ENCODE measurements at places on chromosomes 1 and 21.

DNA sequence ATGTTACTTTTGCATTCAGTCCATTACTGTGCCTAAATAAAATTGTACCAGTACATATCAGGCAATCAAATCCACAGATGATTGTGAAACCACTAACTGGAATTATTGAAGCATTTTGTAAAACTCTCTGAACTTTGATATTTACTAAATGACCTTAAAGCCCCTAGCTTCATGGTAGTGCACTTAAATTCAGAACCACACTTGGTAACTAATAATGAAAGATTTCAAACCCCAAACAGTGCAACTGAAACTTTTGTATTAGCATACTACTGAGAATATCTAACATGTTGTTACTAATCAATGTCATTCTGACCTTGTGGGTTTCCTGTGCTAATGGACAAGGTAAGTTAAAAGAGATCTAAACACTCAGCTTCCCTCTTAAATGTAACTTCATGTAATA, at the start of gene CFHR3:
Gene CFHR3 (plus strand): TSS at position 238 of the 400 bp plus-strand sequence. CDS start 47 bp downstream, at position 285.
- DNase-seq = no peak

GRCh38 chr1:94572780-94573179, 31.2 kb upstream of the F3 start:
- DNase-seq = no peak

- DNase-seq = peak; percentile 58
These were observed 734.2 kb upstream of the ADAMTS5 start for GRCh38 chr21:27700974-27701614.

GRCh38 chr1:219503604-219504003, 109.3 kb downstream of the ZC3H11B start:
- DNase-seq = no peak

- DNase-seq = peak; percentile 53
These were observed 15.9 kb downstream of the TMEM63A start for GRCh38 chr1:225866061-225866837.

DNA sequence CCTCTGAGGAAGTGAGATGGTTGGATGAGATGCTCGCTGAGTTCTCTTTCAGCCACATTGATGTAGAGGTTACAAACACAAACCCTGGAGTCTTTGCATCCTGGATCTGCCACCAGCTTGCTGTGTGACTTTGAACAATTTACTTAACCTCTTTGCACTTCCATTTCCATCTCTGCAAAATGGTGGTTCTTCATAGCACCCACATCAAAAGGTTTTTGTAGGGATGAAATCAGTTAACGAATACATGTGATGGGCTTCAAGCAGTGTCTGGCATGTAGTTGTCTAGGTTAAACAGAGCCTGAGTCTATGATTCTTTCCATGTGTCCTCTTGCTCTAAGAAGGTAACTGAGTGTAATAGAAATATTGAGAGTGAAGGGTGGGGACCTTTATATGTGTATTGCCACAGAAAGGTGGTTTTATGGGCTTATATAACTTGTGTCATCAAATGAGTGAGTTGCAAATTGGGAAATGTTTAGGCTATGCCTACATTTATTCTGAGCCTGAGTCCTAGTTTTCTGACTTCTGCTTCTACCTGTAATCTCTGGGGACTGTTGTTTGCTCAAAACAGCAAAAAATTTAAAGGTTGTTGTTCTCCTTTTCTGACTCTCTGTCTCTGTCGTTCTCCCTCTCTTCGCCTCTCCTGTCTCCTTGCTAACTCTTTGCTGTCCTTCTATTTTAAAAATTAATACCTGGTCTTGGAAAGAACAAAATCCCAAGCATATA, 27.3 kb upstream of the LRRN2 start:
- no peak for DNase-seq

DNA sequence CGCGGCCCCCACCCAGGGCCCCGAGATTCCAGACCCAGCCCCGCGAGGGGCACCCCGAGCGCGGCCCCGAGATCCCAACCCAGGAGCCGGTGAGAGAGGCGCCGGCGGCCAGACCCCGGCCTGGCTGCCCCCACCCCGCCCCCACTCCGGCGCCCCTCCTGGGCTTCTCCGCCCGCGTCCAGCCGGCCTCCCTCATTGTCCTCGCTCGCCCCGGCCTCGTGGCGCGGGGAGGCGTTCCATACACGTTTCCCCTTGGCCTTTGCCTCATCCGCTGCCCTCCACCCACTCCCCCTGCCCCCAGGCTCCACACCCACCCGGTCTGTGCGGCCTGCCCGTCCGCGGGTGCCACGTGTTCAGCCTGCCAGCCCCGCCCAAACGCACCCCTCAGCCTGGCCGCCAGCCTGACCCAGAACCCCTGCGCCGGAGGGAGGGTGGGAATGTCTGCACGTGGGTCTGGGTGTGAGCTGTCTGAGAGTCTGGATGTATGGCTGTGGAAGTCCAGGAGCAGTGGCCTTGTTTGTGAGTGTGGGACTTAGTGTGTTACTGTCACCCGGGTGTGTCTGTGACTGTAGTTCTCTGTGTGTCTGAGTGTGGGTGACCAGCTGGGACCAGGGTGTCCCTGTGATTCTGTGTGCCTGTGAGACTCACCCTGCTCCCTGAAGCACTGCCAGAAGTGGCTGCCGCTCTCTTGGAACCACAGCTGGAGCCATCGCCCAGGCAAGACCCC, 681 bp downstream of the B4GALT2 start:
- DNase-seq = no peak

GRCh38 chr1:230350208-230350921, 75.8 kb downstream of the PGBD5 start:
- no peak for DNase-seq

GRCh38 chr1:202967684-202968281, 726 bp upstream of the CYB5R1 start:
- DNase-seq = no peak

DNA sequence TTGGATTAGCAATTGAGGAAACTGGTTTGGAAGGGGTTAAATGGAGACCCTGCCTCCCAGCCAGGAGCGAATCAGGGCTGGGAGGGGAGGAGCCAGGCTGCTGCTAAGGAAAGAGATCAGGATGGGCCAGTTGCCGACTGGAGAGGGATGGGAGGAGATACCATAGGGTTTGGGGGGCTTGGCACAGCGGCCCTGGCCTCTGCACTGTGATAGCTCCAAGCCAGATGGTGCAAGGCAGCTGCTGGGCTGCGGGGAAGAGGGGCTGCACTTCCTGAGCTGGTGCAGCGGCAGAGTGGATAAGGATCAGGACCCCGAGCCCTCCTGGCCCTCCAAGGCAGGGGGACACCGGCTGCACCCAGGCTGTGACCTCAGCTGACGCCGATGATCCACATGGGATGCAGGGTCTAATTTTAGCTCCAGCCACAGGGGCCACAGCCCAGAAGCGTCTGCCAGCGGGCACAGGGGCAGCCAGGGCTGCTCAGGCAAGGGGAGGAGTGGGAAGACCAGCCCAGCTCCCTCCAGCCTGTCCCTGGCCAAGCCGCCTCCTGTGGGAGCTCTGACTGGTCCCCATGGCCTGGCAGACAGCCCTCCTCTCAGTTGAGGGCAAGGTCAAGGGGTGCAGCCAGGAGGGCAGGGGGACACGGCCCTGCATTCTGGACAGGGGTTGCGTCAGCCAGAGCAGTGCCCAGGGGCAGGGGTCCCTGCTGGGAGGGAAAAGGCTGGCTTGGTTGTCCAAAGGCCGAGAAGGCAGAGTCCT, at the start of gene EXTL1:
Gene EXTL1 (plus strand): TSS at position 129 of the 757 bp plus-strand sequence. CDS start 872 bp downstream, outside the sequence.
- DNase-seq = no peak

- DNase-seq = no peak
These were observed 13.0 kb upstream of the AHCYL1 start for GRCh38 chr1:109971559-109971958.

- DNase-seq = no peak
These were observed 58.5 kb upstream of the CNTN2 start for GRCh38 chr1:204984499-204984898.

DNA sequence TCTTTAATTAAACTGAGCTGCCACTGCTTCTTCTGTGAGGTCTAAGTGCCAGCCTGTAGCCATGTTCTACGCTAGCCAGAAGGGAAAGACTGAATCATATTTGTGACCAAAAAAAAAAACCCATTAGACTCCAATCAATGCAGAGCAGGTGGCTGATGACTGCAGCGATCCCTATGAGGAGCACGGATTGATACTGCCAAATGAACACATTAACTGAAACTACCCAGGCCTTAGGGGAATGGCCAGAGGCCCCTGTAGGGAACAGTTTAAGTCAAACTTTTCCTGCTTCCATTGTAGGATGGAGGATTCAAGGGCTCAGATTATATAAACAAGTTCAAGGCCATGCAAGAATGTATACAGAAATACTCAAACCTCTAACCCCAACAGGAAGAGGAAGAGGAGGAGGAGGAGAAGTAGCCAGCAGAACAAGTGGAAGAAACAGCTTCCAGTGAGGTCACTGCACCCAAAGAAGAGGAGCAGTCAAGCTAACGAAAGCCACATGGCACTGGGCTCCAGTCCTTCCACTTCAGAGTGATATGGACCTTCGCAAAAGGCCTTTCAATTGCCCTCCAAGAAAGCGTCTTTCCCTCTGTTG, 328.3 kb downstream of the SMYD3 start:
- DNase-seq = no peak

DNA sequence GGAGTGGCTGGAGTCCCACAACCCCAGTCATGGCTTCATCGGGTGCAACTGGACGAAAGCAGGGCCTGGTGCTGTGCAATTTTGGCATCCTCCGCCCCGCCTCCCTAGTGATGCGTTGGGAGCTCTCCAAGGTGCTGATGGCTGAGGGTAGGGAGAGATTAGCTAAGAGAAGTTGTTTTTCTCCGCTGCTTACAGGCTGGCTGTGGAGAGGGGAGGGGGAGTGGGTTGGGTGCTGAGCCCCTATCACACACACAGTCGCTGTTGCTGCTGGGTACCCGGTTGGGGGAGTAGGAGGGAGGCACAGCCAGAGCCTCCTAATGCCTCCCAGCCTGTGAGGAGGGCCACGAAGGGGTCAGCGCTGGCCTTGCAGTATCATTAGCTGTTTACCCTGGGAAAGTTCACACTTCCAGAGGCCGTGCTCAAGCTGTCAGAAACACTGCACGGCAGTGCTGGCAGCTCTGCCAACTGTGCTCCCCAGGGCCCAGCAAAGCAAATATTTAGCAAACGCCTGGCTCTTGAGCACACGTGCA, 110.0 kb downstream of the GRIK3 start:
- no peak for DNase-seq

DNA sequence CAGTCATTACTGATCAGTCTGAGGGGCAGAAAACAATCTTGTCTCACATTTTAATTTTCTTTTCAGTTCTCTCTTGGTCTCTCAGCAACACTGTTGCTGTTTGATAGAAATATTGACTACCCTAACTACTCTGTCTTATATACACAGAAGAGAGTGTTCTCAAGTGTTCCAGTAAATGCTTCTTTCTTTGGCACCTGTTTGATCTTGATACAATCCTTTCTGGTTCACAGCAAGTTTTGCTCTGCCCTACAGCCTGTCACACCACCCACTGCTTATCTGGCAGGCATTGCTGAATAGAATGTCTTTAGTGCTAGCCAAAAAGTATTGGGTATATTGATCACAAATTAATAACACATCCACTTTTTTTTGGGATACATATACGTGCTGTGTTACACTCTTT, 75.7 kb upstream of the WLS start:
- no peak for DNase-seq

DNA sequence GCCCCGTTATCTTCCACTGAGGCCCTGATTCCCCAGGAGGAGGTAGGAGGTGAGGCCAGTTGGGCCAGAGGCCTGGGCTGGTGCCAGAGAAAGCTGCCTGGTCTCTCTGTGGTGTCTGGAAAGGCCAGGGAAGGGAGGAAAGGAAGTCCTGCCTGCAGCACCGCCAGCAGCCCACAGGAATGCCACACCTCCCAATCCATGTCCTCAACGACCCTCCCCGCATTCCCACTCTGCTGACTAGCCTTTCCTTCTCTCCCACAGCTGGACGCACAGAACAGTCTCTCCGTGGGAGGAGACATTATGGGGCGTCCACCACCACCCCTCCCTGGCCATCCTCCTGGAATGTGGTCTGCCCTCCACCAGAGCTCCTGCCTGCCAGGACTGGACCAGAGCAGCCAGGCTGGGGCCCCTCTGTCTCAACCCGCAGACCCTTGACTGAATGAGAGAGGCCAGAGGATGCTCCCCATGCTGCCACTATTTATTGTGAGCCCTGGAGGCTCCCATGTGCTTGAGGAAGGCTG, 18.0 kb downstream of the CSF1 start:
- no peak for DNase-seq

GRCh38 chr1:25871086-25871703, 4.3 kb downstream of the PAQR7 start:
- DNase-seq = no peak

- no peak for DNase-seq
These were observed 50.0 kb downstream of the MARK1 start for GRCh38 chr1:220577926-220578325.

DNA sequence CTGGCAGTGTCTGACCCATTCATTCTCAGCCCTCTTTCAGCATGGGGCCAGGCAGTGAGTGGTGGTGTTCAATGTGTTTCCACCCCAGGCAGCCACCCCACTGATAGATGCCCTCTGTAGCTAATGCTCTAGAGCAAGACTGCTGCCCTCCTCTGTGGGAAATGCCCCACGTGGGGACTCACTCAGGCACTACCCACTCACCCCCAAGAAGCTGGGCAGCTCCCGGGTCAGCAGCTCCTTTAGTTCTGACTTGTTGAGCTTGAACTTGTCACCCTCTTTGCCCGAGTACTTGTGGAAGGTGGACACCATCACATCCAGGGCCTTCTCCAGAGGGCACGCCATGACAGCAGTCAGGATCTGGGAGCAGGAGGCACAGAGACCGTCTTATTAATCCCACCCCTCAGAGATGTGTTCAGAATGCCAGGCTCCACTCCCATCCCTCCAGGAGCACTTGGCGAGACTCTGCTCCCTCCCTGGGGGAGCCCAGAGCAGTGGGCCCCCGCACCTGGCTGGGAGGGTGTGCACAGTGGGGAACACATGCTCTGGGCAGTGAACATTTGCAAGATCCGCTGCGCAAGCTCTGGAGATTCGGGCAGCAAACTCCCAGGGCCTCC, 1.0 kb downstream of the S100A4 start:
- DNase-seq = no peak

DNA sequence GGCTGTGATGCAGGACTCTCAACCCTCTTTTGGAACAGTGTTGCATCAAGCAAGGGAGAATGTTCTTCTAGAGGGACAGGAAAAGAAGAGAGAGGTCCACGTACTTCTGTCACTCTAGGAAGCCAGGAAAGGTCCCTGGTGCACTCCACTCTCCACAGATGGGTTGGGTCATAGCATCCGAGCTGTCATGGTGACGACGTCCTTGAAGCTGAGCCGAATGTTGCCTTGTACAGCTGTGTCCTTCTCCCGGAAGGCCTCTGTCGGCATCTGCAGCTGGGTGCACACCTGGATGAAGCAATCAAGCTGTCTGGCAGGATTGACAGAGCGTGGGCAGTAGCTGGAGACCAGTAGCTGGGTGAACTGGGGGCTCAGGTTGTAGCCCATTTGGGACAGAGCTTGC, 12.5 kb downstream of the MDM4 start:
- DNase-seq = no peak

GRCh38 chr1:202056644-202057334, 46.4 kb downstream of the ELF3 start:
- DNase-seq = no peak

- DNase-seq = no peak
These were observed 10.0 kb downstream of the SMCP start for GRCh38 chr1:152888126-152888525.

DNA sequence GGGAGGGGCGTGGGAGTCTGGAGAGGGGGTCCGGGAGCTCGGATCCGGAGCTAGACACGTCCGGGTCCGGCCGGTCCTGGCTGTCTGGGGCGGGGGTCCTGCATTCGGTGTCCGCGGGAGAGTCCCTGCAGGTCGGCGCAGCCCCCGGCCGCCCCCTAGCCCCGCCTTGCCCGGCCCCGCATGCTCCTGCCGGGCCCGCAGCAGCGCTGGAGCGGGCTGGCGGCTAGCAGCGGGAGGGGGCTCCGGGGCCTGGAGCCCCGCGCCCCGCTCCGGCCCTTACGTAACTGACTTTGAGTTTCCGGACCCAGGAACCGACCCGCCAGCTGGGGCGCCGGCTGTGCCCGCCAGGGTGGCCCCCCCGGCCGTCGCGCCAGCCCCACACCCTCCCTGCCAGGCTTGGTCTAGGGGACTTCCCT, 26.9 kb upstream of the EPB41 start:
- peak; percentile 24 for DNase-seq
